Activated CD4-positive, CD25-positive, alpha-beta regulatory T cell (primary cell): ENCODE measurements at places on chromosomes 3 and 15.
A peak's percentile ranks its signal among the peaks of the same experiment; 100 is the strongest.

DNA sequence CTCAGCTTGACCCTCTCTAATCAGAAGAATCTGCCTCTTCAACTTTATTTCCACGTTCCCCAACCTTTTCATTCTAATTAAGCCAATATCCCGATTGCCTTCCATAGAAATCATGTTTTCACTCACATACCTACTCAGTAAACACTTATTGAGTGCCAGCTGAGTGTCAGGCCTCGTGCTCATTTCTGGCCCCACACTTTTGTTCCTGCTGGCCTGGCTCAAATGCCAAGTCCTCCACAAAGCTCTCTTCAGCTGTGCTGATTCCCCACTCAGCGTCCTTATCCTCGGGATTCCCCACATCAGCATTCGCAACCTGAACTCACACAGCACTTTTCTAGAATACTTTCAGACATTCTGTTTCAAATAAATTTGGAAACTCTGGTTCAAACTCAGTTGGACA is 68.9 kb downstream of the THBS1 start:
- DNase-seq = no peak

- DNase-seq = no peak
These were observed 271.7 kb downstream of the SHQ1 start for GRCh38 chr3:72576563-72576962.

- DNase-seq = peak; percentile 46
These were observed 19.5 kb downstream of the PPCDC start for GRCh38 chr15:75042730-75043508.

DNA sequence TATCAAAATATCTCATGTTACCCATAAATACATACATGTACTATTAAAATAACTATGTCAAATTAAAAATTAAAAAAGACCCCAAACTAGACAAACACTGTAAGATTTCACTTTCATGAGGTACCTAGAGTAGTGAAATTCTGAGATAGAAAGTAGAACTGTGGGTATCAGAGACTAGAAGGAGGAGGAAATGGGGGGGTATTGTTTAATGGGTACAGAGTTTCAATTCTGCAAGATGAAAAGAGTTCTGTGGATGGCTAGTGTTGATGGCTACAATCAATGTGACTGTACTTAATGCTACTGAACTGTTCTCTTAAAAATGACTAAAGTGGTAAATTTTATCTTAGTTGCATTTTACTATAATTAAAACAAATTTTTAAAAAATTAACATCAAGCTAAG is 36.6 kb downstream of the RFX7 start:
- DNase-seq = no peak

- DNase-seq = no peak
These were observed 99.7 kb downstream of the XXYLT1 start for GRCh38 chr3:195171093-195171873.

GRCh38 chr3:173403376-173403775 is 5.8 kb downstream of the NLGN1 start:
- no peak for DNase-seq

- no peak for DNase-seq
These were observed 53.2 kb downstream of the ACAD9 start for GRCh38 chr3:128932516-128933212.

GRCh38 chr3:27805282-27805681 is 83.2 kb upstream of the EOMES start:
- DNase-seq = no peak

- no peak for DNase-seq
These were observed 13.8 kb downstream of the TLNRD1 start for GRCh38 chr15:81014446-81015093.

GRCh38 chr15:96285729-96286254 is 44.7 kb upstream of the NR2F2 start:
- no peak for DNase-seq

DNA sequence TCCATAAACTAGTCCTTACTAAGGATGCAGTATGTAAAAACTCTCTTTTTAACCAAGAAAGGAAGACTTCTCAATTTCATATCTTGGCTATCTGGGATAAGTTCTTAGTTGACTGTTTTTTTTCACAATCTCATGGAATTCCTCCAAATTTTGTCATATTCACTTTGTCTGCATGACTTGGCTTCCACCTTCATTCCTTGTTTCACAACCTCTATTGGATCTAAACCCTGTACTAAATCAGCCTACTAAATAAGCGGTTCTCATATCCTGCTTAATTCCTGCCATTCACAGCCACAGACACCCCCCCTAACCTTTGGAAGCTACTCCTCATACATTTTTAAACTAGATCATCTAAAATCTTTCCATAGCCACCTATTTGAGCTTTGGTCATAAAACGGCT is 370.6 kb upstream of the NAALADL2 start:
- no peak for DNase-seq

DNA sequence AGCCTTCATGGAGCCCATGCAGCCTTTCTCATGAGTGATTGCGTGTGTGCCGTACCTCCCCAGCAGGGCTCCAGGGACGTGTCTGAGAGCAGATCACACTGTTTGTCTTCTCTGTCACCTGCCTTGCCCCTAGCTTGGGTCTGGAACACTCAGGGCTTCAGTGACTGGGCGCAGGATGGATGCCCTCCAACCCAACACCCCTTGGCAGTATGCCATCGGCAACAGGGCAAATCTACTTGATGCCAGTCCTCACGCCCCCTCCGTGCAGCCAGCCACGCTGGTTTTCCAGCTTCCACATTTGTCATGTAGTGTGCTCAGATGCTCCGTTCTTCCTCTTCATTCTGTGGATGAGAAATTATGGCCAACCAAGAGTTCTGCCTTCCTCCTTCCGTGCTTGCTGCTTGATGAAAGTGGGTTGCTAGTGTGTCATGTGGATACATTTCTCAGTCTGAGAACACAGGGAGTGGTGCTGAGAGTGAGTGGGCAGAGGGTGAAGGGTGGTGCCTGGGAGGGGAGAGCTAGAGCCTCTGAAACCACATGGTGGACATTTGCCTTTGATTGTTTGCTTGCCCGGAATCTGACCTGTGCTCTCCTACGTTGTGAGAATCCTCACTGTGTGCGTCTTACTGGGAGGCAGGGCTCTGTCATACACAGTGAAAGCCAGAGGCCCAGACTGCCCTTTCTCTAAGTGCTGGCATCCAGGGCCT is 97.2 kb downstream of the FAM43A start:
- no peak for DNase-seq

- no peak for DNase-seq
These were observed 131.7 kb downstream of the ATP10A start for GRCh38 chr15:25731411-25731810.

DNA sequence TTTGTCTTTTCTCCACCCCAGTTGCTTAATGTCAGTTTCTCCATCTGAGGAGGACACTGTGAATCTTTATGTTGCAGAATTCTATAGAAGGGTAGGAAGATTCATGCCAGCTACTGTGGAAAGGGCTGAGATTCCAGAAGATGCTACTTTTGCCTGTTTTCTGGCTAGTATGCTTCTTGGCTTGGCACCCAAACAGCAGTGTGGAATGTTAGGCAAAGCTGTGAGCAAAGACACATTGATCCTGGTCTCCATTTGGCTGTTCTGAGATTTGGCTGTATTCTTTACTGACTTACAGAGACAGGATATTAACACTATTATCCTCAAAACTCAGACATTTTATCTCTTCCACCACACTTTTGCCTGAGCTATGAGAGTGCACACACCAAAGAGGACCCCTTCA is 39.3 kb downstream of the PDHB start:
- no peak for DNase-seq
